ENCODE measurements at places on chromosomes 4 and X. TPM values are rescaled to one million over a fixed set of nuclear protein-coding genes. Genes with fewer than 3 reads are reported as not detected.

Gene GEMIN8
- total RNA-seq, result 12.0 TPM

Gene VCX2
- not detected for total RNA-seq

Gene AMBN
- total RNA-seq, result not detected

Gene EPHA5
- not detected for total RNA-seq

Gene GAGE12F
- not detected for total RNA-seq

Gene GPM6B
- total RNA-seq, result 18.8 TPM

Gene HPSE
- total RNA-seq, result 41.0 TPM

Gene ADH1B
- total RNA-seq, result not detected

Gene RAB41
- total RNA-seq, result not detected

Gene SPARCL1
- 3.3 TPM for total RNA-seq

Gene ELOVL6
- total RNA-seq, result 31.0 TPM

Gene GLRA2
- not detected for total RNA-seq

Gene ZNF141
- total RNA-seq, result 17.0 TPM

Gene NDST3
- 11.9 TPM for total RNA-seq

Gene F8A1
- total RNA-seq, result 24.4 TPM

Gene TMSB15B
- total RNA-seq, result 20.1 TPM

Gene SSX2
- total RNA-seq, result not detected

Gene GAB3
- 0.90 TPM for total RNA-seq

Gene ACTRT1
- not detected for total RNA-seq

Gene FREM3
- 0.56 TPM for total RNA-seq

Gene CENPVL2
- total RNA-seq, result not detected

Gene BTK
- 9.4 TPM for total RNA-seq

Gene RIPPLY1
- total RNA-seq, result not detected

Gene GIMD1
- total RNA-seq, result not detected

Gene DUSP9
- not detected for total RNA-seq

Gene ARHGAP6
- 4.1 TPM for total RNA-seq

Gene PNMA6F
- not detected for total RNA-seq

Gene FATE1
- total RNA-seq, result not detected

Gene DAPP1
- not detected for total RNA-seq

Gene NALF2
- 0.74 TPM for total RNA-seq

Gene WDR17
- 0.64 TPM for total RNA-seq

Gene GABRG1
- total RNA-seq, result not detected

Gene SRPX
- total RNA-seq, result 23.8 TPM

Gene ADAM29
- total RNA-seq, result not detected

Gene FMR1NB
- total RNA-seq, result not detected

Gene SPATA4
- total RNA-seq, result not detected

Gene CDKL5
- total RNA-seq, result 10.6 TPM

Gene TLR2
- not detected for total RNA-seq

Gene DMRTC1B
- 1.3 TPM for total RNA-seq

Gene ADH4
- not detected for total RNA-seq

Gene COL4A6
- total RNA-seq, result 10.5 TPM

Gene NPNT
- total RNA-seq, result not detected

Gene BEX1
- 60.3 TPM for total RNA-seq

Gene BBS12
- total RNA-seq, result 4.6 TPM

Gene SLC6A8
- 7.9 TPM for total RNA-seq

Gene ESX1
- total RNA-seq, result not detected

Gene PAGE4
- total RNA-seq, result not detected

Gene GYG2
- 4.5 TPM for total RNA-seq

Gene GPR119
- total RNA-seq, result not detected

Gene CFI
- 2.6 TPM for total RNA-seq

Gene RAB39B
- total RNA-seq, result 1.3 TPM

Gene DMP1
- 0.13 TPM for total RNA-seq

Gene CAPN6
- total RNA-seq, result 1.5 TPM

Gene CYSLTR1
- total RNA-seq, result 0.13 TPM

Gene JCHAIN
- total RNA-seq, result not detected
